NAMALWA (cell line): ENCODE measurements at places on chromosomes 7 and 10.

GRCh38 chr10:75402486-75403143 lies 1.1 kb upstream of the ZNF503 start:
- no peak for DNase-seq

GRCh38 chr10:59064080-59064692 lies 112.3 kb upstream of the PHYHIPL start:
- no peak for DNase-seq

DNA sequence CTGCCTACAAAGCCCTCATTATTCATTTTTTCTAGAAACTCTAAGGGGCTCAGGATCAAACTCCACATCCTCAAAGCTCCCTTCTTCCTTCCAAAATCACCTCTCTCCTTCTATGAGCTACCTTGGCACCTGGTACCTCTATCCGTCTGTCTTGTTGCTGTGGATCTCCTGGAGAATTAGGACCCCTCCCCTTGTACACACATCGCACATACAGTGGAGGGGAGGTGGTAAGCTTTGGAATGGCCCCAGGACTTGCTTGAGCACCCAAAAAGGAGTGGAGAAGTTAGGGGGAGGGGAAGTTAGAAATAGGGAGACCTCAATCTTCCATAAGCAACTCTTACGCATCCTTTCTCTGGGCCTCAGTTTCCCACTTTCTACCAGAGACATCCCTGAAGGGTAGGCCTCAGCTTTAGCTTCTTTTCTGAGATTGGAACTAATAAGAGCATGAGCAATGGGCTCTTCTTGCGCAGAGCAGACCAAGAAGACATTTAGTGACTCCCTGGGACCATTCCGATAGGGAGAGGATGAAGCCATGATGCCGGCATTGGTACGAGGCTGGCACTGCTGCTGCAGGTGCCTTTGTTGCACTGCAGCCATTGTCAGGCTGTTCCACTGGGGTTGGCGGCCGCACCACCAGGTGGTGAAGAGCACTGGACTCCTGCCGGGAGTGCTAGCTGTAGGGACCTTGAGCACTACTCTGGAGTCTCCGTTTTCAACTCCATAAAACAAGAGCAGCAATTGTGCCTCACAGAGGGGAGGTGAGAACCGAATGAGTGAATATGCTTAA lies 4.5 kb downstream of the CYP26C1 start:
- DNase-seq, result no peak

DNA sequence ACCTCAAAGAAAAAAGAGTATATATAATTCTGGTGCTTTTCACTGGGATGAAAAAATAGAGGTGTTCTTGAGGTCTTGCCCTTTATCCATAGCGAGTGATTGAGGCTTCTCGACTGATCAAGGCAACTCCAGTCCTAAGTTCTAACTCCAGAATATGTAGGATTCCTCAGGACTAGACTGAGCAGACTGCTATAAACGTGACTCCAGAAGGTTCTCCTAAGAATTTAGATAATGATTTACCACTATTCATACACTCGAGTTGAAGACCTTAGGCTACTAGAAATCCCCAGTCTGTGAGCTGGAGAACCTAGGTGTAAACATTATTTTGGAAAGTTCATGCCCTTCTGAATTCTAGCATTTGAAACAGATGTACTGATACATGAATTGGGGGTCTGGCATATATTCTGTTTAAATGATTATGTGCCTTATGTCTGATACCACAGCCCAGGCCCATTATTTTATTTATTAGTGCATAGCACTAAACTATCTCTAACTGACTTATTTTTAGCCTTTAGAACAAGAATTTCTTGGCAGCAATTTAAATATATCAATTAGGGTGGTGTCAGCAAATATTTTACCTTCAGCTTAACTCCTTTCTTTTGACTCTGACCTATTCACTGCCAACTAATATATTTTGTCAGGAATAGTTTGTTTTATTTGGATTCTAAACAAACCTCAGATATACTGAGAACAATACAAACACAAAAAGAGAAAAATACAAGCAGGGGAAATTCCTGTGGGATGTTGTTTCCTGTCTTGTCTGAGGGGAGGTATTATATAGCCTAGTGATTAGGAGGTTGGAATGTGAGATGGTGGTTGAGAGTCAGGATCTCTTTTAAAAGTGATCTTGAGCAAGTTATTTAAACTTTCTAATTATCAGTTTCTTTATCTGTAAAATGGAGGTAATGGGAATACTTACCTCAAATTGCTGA lies 75.8 kb downstream of the PODXL start:
- DNase-seq, result no peak

DNA sequence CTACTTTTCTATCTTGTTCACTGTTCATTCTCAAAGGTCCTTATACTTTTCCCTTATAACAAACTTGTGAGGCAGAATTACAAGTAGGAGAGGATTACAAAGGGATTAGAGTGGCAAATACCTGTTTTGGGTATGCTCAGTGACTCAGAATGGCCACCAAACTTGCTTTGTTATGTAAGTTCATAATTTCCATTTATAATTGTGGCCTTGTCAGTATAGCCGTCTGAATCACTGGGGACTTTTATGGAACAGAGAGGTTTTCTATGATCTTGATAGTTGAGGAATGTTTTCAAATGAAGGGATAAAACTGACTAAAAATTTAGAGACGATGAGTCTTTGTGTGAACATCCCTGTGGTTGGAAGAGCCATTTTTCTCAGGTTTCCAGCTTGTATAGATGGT lies 116.2 kb downstream of the SND1 start:
- no peak for DNase-seq

DNA sequence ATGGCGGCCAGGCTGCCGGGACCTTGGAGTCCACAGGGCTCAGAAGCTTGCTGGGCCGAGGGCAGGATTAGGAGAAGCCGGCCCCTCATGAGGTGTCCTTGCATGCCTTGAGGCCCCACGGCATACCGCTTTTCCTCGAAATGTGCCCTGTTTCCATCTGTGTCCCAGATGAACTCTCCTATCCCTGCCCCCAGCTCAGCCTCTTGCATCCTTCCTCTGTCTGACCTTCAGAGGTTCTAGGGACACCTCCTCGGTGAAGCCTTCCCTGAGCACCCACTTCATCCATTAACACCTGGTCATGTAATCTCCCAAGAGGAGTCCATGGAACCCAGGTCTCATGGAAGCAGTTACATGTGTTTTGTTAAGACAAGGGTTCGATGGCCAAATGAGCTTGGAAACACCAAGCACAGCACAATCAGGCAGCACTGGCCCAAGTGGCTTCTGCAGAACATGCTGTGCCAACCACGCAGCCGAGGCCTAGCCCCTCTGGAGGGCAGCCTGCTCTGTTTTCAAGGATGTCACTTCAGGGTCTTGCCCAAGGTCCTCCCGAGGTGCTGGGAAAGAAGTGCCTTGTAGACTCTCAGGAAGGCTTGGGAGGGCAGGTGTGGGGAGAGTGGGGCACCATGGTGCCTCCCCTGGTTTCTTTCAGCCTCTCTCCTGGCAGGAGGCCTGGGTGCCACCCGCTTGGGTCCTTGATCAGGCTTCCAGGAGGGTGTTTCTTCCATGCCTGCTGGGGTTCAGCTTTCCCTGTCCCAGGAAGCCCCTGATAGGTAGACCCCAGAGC lies 124.3 kb downstream of the NEURL1 start:
- no peak for DNase-seq

DNA sequence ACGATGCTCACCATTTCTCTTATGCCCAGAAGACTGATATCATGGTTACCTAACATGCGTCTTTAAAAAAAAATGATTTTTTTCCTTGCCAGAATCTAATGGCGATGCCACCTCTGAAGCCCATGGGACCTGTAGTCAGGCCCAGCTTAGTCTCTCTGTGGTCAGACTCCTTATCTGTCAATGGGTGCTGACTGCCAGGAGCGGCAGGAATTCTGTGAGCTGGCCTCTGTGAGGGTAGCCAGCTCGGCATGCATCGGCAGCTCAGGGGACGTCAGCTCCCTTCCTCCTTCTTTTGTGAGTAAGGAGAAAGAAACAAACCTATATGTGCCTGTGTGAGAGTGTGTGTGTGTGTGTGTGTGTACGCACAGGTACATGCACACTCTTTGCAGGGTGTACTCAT lies 49.9 kb upstream of the ZRANB1 start:
- no peak for DNase-seq

DNA sequence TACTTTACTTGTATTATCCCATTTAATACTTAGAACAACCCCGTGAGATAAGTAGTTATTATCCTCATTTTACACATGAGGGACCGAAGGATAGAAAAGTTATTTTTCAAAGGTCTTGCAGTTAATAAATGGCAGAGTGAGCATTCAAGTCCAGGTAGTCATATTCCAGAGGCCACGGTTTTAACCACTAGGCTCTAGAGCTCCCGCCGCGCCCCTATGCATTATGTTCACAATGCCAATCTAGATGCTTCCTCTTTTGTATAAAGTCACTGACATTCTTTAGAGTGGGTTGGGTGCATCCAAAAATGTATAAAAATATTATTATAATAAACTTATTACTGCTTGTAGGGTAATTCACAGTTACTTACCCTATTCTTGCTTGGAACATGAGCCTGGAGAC lies 11.4 kb upstream of the CFAP69 start:
- DNase-seq, result no peak

DNA sequence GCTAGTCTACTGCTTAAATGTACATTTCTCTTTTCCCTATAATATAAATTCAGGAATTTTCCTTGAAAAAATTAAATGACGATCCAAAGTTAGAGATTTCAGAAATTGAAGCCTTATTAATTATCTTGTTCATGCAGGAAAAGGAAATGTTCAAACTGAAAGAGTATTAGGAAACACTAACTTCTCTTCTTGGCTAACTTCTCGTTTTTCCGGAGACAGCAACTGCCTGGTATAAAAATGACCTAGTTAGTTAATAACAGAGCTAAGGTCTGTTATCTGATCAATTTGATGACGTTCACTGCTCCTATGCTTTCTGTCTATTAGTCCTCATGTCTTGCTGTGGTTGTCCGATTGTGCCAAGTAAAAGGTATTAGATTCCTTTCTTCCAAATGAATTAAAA lies 212.5 kb downstream of the DGKB start:
- no peak for DNase-seq

DNA sequence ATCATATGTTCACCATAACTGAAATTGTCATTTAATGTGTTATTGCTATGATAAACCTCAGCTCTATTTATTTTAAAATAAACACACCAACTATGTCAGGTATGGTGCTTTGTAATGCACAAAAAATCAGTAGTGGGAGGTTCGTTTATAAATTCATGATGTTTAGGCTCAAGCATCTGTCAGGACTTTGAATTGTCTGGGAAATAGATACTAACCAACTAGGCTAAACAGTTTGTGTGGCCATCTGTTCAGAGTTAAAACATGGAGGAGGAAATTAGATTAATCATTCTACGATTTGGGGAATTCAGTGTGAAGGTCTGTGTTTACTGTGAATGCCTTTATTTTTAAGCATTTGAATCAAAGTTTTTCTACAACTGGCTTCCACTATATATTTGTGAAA lies 212.6 kb upstream of the FZD8 start:
- DNase-seq, result no peak

GRCh38 chr7:105219771-105220160 lies 169.0 kb downstream of the SRPK2 start:
- DNase-seq, result no peak

DNA sequence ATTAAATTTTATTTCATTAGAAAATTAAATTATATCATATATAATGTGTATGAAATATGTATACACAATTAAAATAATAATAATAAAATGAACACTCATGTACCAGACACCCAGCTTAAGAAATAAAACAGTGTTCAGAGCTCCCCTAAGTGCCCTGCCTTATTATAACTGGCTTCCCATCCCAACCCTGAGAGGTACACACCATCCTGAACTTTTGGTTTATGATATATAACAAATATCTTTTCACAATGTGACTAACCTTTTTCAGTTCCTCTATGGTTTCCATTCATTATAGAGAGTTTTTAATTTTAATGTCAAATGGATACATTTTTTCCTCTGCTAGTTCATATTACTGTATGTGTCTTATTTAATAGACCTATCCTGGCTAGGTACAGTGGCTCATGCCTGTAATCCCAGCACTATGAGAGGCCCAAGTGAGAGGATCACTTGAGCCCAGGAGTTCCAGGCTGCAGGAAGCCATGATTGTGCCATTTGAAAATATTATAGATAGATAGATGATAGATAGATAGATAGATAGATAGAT lies 24.0 kb upstream of the STEAP2 start:
- DNase-seq, result no peak

- no peak for DNase-seq
Measured at GRCh38 chr7:43658718-43659548, 70.4 kb downstream of the COA1 start.

DNA sequence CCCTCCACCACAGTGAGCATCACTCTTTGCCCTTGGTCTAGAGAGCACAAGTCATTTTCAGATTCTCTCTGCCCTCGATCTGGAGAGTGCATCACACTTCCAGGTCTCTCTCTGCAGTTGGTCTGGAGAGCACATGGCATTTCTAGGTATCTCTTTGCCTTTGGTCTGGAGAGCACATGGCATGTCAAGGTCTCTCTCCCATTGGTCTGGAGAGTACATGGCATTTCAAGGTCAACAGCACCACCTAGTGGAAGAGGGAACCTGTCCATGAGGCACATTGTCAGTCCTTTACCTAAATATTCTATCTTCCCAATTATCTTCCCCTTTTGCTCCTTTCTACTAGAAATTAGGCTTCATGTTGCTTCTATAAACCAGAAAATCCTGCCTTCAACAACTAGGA lies 1139.4 kb downstream of the XPNPEP1 start:
- peak; percentile 75 for DNase-seq

GRCh38 chr7:100477871-100478267 lies 1.1 kb downstream of the TSC22D4 start:
- peak; percentile 53 for DNase-seq

GRCh38 chr7:132134814-132135445 lies 441.3 kb downstream of the PLXNA4 start:
- no peak for DNase-seq

GRCh38 chr7:114885836-114886235 lies 36.1 kb upstream of the MDFIC start:
- no peak for DNase-seq

DNA sequence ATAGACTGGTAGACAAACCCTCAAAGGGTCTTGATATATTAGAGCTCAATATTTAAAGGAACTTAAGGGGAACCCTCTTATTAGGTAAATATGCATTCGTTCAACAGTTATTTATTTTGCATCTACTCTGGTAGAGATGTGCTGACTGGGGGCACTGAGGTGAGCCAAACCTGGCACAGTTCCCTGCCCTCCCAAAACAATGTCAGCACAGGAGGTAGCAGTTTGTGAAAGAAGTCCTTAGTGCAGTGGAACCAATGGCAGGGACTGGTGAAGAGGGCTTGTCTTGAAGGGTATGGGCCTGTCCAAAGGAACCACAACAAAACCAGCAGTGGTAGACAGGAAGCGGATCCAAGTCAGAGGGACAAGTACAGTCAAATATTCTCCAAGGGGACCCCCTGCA lies 32.6 kb upstream of the GPAM start:
- no peak for DNase-seq

DNA sequence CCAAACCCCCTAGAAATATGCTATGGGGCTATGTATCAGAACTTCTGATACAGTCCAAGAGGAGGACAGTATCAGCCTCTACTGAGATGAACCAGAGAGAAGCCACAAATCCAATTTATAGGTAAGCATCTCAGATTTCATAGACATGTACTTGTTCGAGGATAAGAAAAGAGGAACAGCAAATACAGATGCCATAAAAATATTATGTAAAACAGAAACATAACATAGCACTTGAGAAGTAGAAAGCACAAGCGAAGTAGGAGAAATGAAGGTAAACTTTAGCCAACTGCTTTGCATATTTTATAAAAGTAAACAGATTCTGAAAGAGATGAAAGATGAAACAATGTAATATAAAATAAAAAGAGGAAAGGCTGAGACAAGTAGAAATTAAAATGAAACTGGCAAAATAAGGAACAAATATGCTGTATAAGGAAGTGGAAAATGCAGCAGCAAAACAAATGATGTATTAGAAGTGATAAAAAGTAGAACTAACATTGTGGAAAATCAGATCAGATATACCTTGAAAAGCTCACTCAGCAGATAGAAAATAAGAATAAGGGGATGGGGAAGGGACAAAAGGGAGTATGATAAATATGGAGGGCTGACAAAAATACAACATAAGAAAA lies 135.1 kb downstream of the SKAP2 start:
- peak; percentile 25 for DNase-seq
